NCI-H1048 (cell line): ENCODE measurements at places on chromosomes 2 and 18.
A peak's percentile ranks its signal among the peaks of the same experiment; 100 is the strongest.

GRCh38 chr2:229084447-229084846 is 186.6 kb downstream of the PID1 start:
- DNase-seq: no peak

DNA sequence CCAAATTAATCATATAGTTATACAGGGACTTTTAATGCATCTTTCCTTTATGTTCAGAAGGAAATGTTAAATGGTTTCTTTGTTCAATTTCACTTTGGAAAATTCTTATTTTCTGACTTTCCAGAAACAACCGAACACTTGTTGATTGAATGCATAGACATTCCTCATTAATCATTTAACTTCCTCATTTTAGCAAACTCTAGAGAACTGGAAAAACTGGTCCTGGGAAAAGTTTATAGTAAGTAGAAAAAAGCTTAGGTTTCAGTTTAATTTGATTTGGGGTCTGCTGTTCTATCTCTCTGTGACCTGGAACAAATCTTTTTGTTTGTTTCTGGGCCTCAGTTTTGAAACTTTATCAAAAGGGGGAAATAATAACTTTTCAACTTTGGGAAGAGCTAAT is 320.4 kb downstream of the CMPK2 start:
- no peak for DNase-seq

DNA sequence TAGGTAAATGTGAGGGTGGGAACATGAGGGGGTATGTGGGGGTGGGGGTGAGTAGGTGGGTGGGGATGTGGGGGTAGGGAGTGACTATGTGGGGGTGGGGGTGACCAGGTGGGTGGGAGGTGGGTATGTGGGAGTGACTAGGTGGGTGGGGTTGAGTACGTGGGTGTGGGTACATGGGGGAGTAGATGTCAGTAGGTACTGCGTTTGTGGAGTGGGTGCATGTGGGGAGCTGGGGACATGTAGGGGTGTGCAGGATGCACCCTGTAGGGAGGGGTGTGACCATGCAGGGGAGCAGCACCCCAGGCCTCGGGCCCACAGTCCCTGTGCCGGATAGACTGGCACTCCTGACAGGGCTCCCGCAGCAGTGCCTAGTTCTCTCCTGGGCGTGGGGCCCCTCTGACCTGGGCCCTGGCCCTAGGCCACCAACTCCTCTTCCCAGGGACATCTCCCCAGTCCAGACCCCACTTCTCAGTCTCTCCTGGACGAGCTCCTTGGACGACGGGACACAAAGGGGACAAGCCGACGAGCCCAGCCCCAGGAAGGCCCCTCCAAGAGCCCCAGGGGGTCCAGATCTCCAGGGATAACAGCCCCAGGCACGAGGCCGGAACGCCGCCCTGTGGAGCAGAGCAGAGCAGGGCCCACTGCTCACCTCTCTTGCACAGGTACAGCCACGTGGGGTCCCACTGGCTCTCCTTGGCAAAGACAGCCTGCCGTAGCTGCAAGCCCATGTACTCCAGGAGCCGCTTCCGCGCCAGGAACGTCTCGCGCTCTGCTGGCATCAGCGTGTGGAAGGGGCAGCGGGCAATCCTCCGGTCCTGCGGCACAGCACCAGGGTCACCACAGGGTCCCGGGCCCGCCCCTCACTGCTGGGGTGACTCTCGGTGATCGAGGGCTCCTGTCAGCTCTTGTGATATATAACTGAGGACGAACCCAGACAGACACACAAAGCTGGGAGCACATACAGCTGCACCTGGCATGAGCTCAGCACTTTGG is 58.2 kb downstream of the ANKMY1 start:
- no peak for DNase-seq

DNA sequence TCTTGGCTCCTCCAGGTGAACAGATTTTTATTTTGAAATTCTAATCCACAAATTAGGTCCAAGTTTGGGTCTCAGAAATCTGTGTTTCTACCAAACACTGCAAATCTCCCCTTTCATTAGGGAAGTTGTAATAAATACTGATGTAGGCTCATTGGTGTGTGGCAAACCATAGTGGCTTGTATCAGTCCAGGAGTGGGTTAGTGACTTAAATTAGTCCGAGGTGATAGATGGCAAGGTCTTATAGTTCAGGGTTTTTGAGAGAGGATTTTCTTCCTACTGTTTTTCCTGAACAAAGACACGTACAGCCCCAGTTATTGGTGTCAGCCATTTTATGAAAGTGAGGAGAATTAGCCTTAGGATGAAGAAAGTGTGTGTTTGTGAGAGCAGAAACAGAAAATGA is 74.6 kb downstream of the RPRM start:
- DNase-seq: no peak

DNA sequence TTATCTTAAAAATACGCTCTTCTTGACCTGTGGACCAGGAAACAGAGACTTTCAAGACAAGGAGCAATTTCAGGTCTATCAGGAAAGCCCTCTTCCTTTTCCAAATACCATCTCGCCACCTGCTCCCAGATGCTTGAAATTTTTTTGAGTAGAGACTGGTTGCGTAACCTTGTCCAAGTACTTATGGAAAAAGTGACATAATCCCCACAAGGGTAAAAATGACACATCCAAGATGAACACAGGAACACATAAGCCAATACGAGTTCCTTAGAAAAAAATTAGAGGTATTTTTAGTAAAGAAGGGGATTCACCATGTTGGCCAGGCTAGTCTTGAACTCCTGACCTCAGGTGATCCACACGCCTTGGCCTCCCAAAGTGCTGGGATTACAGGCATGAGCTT is 1.8 kb downstream of the SERPINB13 start:
- DNase-seq: no peak

DNA sequence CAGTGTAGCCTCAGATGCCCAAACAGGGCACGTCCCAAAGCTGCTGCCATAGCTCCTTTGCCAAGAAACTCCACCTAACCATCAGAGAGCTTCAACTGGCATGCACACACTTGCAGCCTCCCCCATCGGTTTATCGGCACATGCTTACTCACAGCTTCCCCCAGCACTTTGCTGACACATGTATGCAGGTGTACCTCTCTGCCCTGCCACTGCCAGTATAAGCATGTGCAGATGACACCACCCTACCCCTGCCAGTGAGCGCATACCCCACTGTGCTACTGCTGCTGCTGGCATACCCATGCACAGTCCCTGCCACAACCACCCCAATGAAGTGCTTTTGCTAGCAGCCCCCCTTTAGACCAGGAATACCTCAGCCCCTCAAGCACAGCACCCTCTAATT is 1231.0 kb downstream of the DSC3 start:
- DNase-seq: no peak

DNA sequence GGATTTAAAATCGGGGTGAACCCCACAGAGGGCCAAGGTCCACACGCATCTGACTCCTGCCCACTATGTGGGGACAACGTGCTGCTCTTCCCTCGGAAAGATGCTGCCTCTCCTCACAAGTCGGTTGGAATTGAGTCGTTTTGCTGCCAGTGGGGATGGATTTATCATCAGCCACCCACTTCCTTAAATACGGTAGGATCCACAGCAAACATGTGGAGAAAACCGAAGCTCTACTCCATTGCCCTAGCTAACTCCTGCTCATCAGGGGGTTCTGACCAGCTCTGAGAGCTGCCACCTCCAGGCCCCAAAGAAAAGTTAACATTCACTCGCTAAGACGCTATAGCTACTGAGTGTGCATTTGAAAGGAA is 80.9 kb downstream of the CHRNA1 start:
- no peak for DNase-seq

DNA sequence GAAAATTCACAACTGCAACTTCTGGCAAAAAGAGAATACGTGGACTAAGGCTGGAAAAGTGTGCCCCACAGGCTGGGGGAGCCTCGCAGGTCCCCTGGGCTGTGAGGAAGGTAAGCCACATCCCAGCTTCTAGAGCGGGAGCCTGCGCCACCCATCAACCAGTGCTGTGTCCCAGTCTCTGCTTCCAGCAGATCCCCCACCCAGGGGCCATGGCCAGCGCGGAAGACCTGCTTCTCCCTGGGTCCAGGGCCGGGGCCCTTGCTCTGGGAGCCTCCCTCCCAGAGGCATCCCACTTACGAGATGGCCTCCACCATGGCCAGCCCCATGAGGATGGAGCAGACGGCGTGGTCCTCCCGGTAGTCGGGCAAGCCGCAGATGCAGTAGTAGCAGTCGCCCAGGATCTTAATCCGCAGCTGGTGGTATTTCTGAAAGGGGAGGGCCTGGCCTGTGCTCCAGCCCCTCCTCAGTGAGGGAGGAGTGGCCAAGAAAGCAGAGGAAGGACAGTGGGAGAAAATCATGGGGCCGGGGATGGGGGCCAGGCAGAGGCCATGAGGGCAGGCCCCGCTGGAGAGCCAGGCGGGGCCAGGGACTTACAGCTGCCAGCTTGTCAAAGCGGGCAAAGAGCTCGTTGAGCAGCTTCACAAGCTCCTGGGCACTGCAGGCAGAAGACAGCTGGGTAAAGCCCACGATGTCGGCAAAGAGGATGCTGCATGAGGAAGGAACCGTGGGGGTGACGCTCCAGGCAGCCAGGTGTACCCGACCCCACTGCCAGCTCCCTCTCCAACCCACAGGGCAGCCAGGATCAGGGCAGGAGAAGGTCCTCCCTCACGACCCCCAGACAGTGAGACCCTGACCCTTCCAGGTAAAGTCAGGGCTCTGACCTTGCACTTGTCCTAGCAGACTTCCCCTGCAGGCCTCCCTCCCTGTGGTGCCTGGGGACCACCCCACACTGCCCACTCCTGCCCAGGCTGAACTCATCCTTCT is 48.0 kb downstream of the CENPO start:
- no peak for DNase-seq

- DNase-seq: peak; percentile 59
Observed at GRCh38 chr18:37483984-37484819, 81.4 kb downstream of the CELF4 start.

GRCh38 chr2:9208875-9209274 is 2.3 kb downstream of the ASAP2 start:
- DNase-seq: no peak

- no peak for DNase-seq
Observed at GRCh38 chr2:165173215-165173614, 30.6 kb downstream of the SCN3A start.

- DNase-seq: no peak
Observed at GRCh38 chr2:181307203-181307991, 149.8 kb upstream of the ITGA4 start.

GRCh38 chr2:24739354-24740025 is 53.7 kb downstream of the PTRHD1 start:
- DNase-seq: no peak

DNA sequence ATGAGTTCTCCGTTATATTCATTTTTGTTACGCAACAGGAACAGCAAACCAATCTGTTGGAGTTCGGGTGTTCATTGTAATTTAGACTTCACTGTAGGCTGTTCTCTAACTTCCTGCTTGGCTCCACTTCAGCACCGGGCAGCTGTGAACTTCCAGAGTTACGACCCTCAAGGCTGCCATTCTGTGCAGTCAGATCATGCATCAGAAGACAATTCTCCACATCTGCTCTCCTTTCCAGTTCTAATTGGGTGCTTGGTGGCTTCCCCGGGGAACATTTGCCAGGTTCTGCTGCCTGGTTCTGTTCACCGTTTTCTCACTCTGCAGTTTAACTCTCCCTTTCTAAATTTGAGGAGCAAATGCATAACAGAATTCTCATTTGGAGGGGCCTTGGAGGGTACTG is 237.7 kb downstream of the NYAP2 start:
- DNase-seq: no peak

- DNase-seq: no peak
Observed at GRCh38 chr2:202418027-202418426, 41.9 kb downstream of the BMPR2 start.

DNA sequence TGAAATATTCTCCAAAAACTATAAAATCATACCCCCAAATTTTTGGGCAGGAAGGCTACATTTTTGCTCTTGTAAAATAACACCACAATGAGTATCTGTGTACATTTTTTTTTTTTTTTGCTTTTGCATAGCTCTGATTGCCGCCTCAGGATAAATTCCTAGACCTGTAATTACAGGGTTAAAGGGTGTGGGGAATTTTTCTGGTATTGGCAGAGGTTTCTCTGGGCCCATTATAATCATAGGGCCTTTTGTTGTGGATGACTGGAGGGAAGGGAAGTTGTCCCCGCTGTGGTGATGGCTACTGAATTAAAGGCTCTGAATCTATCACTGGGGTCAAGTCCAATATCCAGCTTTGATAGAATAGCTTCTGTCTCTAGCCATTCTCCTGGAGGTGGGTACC is 26.6 kb downstream of the CCDC195 start:
- no peak for DNase-seq

DNA sequence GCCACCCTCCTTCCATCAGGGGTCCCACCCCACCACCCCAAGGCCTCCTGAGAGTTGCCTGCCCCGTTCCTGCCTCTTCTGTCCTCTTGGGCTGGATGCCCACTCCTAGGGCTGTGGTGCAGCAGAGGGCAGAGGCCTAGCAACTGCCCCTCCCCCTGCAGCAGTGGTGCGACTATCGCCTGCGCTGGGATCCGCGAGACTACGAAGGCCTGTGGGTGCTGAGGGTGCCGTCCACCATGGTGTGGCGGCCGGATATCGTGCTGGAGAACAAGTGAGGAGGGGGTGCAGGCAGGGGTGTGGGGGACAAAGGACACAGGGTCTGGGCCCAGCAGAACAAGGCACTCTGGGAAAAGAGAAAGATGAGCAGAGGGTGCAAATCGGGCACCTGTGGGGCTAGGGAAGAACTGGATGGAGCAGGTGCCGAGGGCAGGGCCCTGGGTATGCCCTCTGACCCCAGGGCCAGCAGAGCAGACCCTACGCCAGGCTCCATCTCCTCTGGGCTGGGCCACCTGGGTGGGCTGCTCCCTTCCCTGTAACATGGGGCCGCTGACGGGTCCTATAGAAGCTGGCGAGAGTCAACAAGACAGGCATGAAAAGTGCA is 1.0 kb downstream of the CHRNG start:
- no peak for DNase-seq

DNA sequence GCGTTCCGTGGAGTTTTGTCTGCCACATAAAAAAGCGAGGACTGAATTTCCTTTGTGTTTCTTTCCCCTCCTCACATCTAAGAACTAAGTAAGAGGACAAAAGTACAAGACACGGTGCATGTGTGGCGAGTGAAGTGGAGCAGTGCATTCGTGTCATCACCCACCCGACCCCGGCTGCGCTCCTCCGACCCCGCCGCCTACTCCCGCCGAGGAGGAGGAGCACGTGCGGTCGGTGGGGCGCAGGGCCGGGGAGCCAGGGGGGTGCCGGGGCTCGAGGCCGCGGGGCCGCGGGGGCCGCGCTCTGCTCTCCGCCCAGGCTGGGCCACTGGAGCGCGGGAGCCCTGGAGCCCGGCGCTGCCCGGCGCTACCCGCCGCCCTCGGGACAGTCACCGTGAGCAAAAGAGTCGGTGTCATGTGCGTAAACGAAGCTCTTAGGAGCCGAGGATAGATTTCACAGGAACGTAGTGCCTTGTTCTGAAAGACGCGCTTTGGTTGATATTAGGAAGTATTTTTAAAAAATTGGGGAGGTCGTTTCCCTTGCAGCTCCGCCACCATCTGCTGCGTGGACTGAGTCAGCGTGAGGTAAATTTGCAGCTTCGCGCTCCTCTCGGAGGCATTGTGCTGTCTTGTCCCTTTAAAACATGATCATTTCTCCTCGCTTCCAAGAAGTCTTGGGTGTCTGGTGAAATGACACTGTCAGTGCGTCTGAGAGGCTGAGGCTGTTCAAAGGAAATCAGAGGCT is 11.0 kb downstream of the TBR1 start:
- no peak for DNase-seq

- DNase-seq: no peak
Observed at GRCh38 chr2:149145314-149146295, 107.1 kb downstream of the LYPD6B start.
